ENCODE measurements at places on chromosomes 16 and 17. TPM values are rescaled to one million over a fixed set of nuclear protein-coding genes. Genes with fewer than 3 reads are reported as not detected.

MPP3 gene
- 15.5 TPM for polyA plus RNA-seq

SMIM22 gene
- polyA plus RNA-seq = 367 TPM

C17orf107 gene
- polyA plus RNA-seq = 2.7 TPM

DPEP2 gene
- polyA plus RNA-seq = 1.1 TPM

TMIGD1 gene
- not detected for polyA plus RNA-seq

RAP1GAP2 gene
- polyA plus RNA-seq = 29.7 TPM

CRHR1 gene
- polyA plus RNA-seq = not detected

HSD11B2 gene
- polyA plus RNA-seq = 7.7 TPM

ATAD5 gene
- 0.19 TPM for polyA plus RNA-seq

SLX1A gene
- polyA plus RNA-seq = 61.8 TPM

ARL5C gene
- not detected for polyA plus RNA-seq

MT3 gene
- 4.6 TPM for polyA plus RNA-seq

TMEM220 gene
- polyA plus RNA-seq = 6.2 TPM

MYH2 gene
- polyA plus RNA-seq = not detected

SLFN14 gene
- polyA plus RNA-seq = not detected

FSCN2 gene
- 2.5 TPM for polyA plus RNA-seq

GAS2L2 gene
- not detected for polyA plus RNA-seq

KIF2B gene
- 0.02 TPM for polyA plus RNA-seq

HBA2 gene
- polyA plus RNA-seq = 3.7 TPM

BLMH gene
- polyA plus RNA-seq = 11.8 TPM

TAC4 gene
- not detected for polyA plus RNA-seq

LDHD gene
- 15.8 TPM for polyA plus RNA-seq

CCL15 gene
- 0.59 TPM for polyA plus RNA-seq

FKBP10 gene
- polyA plus RNA-seq = 9.1 TPM

OSGIN1 gene
- polyA plus RNA-seq = 15.9 TPM

ARHGDIG gene
- polyA plus RNA-seq = 165 TPM

ZG16B gene
- 1.7 TPM for polyA plus RNA-seq

CDH3 gene
- 0.30 TPM for polyA plus RNA-seq

CACNA1G gene
- polyA plus RNA-seq = 0.11 TPM

NEUROD2 gene
- polyA plus RNA-seq = 0.04 TPM

LCMT1 gene
- 32.1 TPM for polyA plus RNA-seq

CLEC18C gene
- polyA plus RNA-seq = 1.3 TPM

KRTAP1-5 gene
- not detected for polyA plus RNA-seq

FCSK gene
- 30.9 TPM for polyA plus RNA-seq

COL1A1 gene
- polyA plus RNA-seq = 10.4 TPM

All from pancreas (tissue), 10 donors.